ENCODE measurements at places on chromosomes 2 and 18.

DNA sequence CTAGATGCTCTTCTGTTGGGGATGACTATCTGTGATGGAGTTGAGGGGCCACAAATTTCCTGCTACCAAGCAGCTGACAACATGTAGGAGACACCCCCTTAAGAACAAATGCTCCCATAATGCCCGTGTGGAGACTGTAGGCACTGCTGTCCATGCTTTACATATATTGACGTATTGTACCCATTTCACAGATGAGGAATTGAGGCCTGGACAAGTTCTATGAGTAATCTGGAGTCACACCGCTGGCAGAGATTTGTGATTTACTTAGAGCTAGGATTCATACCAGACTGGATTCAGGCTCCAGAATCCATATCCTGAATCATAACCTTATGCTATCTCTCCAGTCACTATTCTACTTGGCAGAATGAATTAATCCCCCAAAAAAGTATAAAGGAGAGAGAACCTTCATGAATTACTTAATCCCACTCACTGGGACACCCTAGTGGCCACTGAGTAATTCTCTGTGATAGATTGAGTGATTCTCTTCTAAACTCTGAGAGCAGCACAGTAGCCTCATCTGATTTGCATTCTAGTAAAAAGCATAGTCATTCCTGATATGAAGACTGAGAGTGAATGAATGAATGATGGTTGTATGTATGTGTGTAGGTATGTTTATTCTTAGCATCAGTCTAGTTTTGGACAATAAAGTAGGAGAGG lies 460.7 kb upstream of the MEIS1 start:
- no peak for DNase-seq

- no peak for DNase-seq
Observed at GRCh38 chr2:195594248-195594647, 62.8 kb upstream of the SLC39A10 start.

- DNase-seq, result no peak
Observed at GRCh38 chr2:191061381-191061980, 47.5 kb upstream of the STAT1 start.

GRCh38 chr2:241817126-241817820 lies 8.3 kb downstream of the NEU4 start:
- no peak for DNase-seq

DNA sequence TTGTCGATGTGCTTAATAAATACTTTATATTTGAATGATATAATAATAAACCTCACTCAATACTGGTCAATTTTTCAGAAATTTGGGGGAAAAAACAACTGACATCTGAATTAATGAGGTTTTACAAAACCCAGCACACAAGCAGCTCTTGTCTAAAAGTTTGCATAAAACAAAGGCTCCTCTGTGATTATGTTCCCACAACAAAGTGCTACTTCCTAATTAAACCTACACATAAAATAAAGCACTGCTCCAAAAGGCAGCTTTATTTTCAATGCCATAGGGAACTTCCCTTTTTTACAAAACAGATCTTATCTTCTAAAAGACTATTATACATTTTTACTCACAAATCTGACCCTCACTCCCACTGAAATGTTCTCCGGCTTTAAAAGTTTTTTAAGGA lies 47.1 kb downstream of the LAMA1 start:
- DNase-seq, result no peak

- DNase-seq, result no peak
Observed at GRCh38 chr2:162073888-162074631, at the start of gene DPP4. Gene DPP4 (minus strand): TSS chr2:162074215. CDS start chr2:162073981, 234 bp downstream.

DNA sequence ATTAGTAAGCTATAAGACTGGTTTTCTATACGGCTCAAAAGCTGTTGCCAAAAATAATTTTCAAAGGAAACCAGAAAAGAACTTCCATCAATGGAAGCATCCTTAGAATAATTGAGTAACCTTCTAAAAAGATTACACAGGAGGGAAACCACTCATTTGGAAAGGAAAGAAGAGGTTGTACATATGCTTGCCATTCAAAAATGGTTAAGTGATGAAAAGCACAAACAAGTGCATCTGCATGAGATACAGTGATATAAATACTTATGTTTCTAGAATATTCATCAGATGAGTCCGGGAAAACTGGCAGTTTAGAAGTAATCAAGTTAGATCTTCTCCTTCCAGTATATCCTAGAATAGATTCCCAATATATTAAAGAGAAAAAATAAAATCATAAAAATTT lies 20.1 kb upstream of the SMAD2 start:
- no peak for DNase-seq

GRCh38 chr2:107931412-107931811 lies 54.9 kb upstream of the SLC5A7 start:
- DNase-seq, result no peak

DNA sequence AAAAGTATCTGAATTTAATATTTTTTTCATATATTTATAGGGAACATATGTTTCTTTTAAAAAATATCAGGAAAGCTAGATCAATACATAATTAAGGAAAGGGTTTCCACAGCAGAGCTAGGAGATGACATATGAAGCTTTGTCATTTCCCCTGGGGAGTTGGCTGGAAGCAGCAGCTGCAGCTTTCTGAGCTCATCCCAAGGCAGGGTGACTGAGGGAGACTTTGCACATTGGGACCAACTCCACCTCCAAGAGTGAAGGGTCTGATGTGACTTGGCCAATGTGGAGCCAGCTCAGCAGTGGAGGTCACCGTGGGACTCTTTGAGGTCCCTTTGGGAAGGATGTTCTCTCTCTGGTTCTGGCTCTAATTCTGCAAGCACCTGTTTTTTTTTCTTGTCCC lies 315.1 kb downstream of the RDH14 start:
- no peak for DNase-seq

DNA sequence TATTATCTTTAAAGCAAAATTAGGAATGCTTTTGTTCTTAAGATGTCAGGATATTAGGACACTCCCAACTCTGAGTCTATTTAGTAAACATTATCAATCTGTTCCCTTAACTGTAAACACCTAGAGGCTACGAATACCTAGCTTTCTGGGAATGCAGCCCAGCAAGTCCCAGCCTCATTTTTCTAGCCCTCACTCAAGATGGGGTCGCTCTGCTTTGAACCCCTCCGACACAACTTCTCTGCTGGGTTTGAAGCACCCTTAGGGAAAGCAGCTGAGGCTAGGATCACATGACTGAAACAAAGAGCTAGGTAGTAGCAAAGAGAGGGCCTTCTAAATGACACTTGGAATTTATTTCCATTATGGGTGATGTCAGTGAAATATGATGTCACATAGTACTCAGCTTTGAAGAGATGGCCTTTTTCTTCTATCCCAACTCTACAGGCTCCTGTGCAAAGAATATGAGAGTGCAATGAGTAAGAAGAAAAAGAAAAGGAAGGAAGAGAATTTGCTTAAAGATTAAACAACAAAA lies 114.7 kb downstream of the CSRNP3 start:
- DNase-seq, result no peak
